ENCODE measurements at places on chromosomes 13 and 19. TPM values are rescaled to one million over a fixed set of nuclear protein-coding genes. Genes with fewer than 3 reads are reported as not detected.
A peak's percentile ranks its signal among the peaks of the same experiment; 100 is the strongest.

DNA sequence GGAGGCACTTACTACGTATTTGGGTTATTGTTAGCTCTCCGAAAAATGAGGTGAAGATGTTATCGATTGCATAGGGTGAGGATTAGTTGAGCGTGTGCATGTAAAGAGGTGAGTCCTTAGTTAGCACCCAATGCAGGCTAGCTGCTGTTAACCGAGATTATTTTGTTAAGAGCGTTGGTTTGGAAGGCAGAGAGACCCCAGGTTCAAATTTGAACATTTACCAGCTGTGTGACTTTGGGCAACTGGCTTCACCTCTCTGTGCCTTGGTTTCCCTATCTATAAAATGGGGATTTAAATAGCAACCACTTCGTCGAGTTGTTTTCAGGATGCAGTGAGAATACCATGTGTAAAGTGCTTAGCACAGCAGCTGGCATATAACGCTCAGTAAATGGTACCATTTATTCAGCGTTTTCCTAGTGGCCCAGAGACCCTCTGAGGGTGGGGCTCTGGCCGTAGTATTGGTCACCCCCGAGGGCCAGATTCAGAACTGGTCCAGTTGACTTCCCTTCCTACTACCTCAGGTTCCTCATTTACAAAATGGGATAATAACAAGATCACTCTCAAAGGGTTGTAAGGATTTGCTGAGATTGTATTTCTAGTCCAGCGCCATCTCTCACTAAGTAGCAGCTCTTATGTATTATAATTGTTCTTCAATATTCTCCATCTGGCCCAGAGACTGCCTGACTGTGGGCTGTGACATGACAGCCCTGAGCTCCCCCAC, 887 bp downstream of the SIPA1L3 start:
- DNase-seq, result no peak

- DNase-seq, result no peak
These were observed 6.2 kb upstream of the COLGALT1 start for GRCh38 chr19:17549085-17549740.

GRCh38 chr19:3698386-3698950, 1.8 kb downstream of the PIP5K1C start:
- no peak for DNase-seq

GRCh38 chr13:30480292-30480950, 14.7 kb upstream of the HMGB1 start:
- no peak for DNase-seq

GRCh38 chr13:110657196-110657595, 41.9 kb downstream of the NAXD start:
- no peak for DNase-seq

- no peak for DNase-seq
These were observed 155.5 kb downstream of the TNFSF13B start for GRCh38 chr13:108425056-108425455.

DNA sequence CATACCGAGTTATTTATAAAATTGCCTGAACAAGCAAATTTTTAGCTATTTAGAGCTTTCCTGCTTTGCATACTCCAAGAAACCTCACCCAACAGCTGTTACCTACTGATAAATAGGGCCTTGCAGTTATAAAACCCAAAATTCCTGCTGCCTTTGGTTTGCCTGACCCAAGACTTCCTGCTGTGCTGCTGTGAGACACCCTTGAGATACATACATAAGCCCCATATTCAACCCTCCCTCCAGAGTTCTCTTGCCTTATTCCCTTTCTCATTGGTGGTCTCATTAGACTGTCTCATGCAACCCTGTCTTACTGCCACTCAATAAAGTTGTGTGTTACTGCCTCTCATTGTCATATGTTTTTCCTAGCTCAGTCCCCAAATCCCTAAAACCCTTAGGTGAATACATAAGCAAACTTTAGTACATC, 677.6 kb downstream of the UQCRFS1 start:
- no peak for DNase-seq

GRCh38 chr13:75812751-75813181, 176.6 kb downstream of the LMO7 start:
- no peak for DNase-seq

DNA sequence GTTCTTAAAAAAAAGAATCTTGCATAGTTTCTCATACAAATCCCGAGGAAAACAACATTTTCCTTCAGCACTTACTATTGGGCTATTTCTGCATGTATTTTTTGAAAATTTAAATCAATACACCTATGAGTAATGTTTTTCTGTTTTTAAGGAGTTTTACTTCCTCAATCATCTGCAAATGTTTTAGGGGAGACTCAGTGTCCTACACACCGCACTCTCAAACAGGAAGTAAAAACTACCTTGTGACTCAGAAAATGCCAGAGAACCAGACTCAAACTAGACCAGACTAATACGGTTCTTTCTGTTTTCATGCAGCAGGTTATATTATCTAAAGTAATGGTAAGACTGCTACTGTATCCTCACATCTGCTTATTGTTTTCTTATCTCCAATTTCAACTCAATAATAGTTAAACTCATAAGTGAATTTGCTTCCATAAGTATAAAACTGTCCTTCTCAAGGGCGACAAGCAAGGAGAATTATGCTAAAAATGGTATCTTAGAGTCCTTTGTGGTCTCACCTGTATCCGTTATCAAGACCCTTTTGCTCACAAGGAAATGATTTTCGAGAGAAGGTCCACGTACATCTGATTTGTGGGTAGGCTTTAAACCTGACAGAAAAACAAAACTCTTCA, 52.5 kb downstream of the FLT3 start:
- DNase-seq, result no peak

GRCh38 chr13:99281811-99282263, 23.7 kb upstream of the GPR18 start:
- no peak for DNase-seq

GRCh38 chr19:8151767-8152035, 2.3 kb upstream of the FBN3 start:
- DNase-seq, result no peak

DNA sequence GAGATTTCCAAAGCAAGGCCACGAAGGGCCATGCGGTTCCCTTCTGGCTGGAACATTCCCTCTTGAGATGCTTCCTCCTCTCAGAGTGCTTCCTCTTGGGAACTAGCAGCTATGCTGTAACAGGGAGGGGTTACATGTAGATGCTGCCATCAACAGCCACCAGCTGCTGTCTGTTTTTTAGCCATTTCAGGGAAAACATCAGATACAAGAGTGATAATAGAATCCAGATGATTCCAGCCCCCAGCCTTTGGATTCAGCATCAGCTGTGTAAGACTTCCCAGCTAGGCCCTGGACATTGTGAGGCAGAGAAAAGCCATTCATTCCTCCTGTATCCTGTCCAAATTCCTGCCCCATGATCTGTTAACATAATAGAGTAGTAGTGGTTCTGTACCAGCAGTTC, 8.2 kb upstream of the ZNF177 start:
- no peak for DNase-seq

DNA sequence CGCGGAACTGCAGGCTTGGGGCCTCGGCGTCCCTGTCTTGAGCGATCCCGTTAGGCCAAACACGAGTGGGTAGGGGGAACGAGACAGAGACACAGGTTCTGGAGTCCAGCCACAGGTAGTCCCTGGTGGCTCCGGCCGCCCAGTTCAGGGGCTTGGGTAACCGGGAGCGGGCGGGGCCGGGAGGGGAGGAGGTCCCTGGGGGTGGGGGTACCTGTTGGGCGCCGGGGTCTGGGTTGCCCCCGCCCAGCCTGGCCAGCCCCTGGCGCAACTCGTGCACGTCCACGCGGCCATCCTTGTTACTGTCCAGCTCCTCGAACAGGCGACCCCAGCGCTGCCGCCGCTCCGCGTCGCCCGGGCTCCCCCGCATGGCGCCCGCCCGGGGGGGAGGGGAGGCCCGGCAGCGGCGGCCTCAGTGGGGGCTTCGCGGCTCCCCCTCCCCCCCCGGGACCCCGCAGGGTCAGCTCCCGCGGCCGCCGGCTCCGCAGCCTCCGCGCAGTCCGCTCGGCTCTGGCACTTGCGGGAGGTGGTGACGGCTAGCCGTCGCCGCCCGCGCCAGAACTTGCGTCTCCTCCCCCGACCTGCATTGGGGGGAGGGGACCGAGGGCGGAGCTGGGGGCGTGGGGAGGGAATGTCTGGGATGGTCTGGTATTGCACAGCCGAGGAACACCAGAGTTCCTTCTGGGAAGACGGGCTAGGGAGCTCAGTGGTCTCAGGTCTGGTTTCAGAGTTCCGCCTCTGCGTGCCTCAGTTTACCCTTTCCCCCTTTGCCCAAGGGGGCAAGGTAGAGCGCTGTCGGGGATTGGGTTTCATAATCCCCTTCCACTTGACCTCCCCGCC, at the start of gene SLC25A23:
Gene SLC25A23 (minus strand): TSS at position 531 of the 837 bp plus-strand sequence. CDS start 164 bp downstream, at position 367.
- peak; percentile 89 for DNase-seq

The MCF2L gene
- total RNA-seq, result 60.7 TPM

The PTH2 gene
- total RNA-seq, result not detected

The CEBPA gene
- 14.6 TPM for total RNA-seq

Measured in tongue (tissue), 3 donors.